Fibroblast of skin of right quadriceps (primary cell): ENCODE measurements at places on chromosomes 12 and 14.

- no peak for DNase-seq
These were observed 4.1 kb downstream of the ARF6 start for GRCh38 chr14:49896966-49897365.

- DNase-seq, result no peak
These were observed 2.2 kb downstream of the ADIPOR2 start for GRCh38 chr12:1692895-1693610.

DNA sequence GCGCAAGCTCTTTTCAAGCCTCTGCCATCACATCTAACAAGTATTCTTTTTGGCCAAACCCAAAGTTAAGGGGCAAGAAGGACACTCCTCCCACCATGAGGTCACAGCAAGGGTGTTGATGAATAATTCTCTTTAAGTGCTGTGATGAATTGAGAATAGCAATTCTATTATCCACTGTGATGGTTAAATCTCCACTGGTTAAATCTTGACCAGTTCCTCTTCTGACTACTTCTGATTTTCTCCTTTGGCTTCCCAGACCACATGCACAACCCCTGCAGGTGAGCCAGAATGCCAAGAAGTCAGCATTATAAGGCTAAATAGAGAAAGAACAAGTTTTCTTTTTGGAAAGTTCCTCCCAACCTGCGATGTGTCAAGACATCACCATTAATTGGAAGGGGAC, 90.6 kb upstream of the BCL2L14 start:
- DNase-seq, result no peak

DNA sequence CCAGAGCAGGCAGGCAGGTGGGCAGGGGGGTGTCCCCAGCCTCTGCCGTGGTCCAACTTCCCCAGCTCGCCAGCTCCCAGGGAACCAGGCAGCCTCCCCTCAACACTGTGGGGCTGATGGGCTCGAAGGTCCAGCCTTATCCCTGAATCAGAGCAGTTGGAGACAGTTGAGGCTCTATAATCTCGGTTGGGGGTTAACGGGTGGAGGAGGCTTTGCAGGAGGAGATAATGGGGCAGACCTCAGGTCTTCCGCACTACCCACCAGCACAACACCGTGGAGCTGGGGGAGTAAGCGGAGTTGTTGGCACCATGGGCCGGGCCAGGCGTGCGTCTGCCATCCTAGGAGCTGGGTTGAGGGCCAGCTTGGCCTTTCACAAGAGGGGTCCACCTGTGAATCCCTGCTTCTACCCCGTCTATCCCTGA, 13.9 kb upstream of the HDAC7 start:
- DNase-seq, result no peak

DNA sequence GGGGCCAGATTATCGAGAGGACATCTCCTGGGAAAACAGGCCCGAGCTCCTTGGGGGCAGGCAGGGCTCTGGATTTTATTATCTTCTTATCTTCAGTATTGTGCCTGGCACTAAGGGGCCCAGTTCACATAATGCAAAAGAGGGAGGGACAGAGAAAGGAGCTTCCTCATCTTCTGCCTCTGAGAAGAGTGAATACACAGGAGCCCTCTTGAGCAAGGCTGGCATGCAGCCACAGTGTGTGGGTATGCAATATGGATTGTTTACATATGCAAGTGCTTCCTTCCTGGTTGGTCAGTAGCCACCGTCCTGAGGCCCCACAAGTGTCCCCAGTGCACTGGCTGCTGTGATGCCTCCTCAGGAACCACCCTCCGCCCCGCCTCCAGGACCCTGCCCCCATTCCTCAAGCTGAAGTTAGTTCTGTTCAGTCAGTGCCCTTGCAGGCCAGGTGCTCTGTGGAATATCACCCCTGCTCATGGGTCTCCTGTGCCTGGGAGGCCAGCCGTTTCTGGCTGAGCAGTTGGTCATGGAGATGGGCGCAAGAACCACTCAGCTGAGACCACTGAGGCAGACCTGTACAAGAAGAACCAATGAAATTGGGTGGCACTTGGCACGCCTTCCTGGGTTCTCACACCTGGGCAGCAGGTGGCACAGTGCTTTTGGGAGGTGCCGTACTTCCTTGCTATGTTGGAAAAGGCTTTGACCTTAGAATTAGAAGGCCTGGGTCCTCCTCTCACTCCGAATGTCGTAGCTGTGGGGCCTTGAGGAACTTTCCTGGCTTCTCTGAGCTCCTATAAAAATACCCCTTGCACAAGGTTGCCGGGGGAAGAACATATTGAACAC, 35.1 kb upstream of the ACTN1 start:
- DNase-seq, result peak; percentile 70

GRCh38 chr12:51368640-51369517, 22.3 kb downstream of the GALNT6 start:
- no peak for DNase-seq

GRCh38 chr12:113072136-113072535, 15.6 kb downstream of the DTX1 start:
- DNase-seq, result no peak

- DNase-seq, result no peak
These were observed 20.3 kb downstream of the DHX37 start for GRCh38 chr12:124968656-124969055.

DNA sequence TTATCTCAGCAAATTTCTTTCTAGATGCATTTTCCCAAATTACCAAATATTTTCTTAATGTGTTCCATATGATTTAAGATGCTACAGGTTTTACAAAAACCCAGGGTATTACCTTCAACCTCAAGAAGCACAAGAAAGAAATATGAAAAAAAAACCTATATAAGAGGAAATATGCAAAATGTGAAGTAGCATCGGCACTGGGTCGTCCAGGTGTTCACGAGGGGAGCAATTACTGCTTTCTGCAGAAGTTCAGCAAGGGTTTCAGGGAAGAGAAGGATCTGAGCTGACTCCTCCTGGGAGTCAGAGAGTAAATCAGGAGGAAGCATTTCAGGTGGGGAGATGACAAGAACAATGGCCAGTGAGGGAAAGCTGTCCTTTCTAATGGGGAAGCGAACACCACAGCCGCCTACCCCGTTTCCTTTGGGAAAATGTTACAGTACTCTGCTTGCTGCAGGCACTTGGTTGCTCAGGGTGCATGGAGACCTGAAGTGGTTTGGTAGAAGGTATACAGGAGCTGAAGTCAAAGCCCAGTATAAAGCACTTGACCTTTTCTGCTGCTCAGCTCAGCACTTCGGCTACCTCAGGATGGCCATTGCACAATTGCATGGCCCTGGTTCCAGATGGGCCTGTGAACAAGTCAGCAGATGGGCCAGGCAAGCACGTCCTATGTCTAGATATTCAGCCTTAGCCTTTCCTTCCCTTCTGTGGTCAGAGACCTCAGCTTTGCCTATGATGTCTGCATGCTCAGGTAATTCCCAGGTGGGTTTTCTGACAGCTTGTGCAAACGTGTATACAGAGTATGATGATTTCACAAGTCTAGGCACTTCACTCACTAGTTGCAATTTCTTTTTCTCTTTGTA, 155.6 kb downstream of the PAX9 start:
- no peak for DNase-seq

DNA sequence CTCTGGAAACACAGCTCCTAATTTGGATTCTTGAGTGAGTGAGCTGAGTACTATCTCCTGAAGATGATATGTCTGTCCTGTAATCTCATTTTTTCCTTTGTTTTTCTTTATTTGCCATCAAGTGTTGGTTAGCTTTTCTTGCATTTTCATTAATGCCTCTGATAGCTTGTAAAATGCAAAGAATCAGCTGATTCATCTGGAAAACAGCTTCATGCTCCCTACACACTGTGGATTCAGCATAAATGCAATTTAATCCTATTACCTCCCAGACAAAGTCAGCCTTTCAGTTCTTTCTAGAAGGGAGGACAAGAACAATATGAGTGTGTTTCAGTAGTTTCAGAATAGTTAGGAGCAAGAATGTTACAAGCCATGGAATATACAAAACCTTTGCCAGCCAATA, 79.4 kb downstream of the DACT1 start:
- no peak for DNase-seq

GRCh38 chr14:71610797-71611196, 321.4 kb upstream of the RGS6 start:
- DNase-seq, result no peak

- no peak for DNase-seq
These were observed 22.2 kb upstream of the LRTM2 start for GRCh38 chr12:1797991-1798640.

DNA sequence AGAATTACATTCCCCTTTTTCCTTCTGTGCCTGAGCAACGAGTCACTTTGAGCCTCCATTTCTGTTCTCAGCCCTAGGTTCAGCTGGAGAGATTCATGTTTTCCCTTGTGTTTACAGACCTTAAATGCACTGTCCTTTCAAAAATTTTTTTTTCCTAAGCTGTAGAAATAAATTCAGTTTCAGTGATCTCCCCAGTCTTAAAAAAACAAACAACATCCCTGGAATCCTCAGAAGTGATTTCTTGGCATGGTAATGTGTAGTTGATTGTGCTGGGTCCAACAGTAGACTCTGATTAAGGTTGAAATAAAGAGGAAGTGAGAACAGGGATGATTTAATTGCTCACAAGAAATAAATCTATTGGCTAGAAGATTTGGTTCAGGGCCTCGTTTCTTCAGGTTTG, 89.3 kb downstream of the NTN4 start:
- DNase-seq, result no peak

GRCh38 chr14:86279405-86279804, 749.5 kb downstream of the FLRT2 start:
- no peak for DNase-seq

GRCh38 chr12:64745259-64745807, 13.9 kb downstream of the GNS start:
- DNase-seq, result no peak

DNA sequence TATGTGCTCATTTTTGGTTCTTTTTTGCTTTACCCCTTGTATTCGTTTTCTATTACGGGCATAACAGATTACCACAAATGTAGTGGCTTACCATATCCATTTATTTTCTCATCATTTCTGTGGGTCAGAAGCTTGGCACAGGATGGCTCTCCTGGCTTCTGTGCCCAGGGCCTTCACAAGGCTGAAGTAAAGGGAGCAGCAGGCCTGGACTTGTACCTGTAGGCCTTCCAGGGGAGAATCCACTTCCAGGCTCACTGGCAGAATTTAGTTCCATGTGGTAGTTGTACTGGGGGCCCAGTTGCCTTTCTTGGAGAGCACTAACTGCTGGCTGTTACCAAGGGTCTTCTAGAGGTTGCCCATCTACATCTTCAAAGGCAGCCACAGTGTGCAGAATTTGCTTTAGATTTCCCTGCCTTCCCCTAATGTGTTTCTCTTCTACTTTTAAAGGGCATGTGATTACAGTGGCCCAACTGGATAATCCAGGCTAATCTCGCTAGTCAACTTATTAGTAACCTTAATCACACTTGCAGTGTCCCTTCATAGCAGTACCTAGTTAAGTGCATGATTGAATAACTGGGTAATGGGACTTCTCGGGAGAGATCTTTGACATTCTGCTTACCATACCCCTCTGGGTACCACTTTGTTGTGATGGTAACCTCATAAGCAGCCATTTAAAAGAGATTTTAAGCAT, 67.0 kb downstream of the CRADD start:
- no peak for DNase-seq

DNA sequence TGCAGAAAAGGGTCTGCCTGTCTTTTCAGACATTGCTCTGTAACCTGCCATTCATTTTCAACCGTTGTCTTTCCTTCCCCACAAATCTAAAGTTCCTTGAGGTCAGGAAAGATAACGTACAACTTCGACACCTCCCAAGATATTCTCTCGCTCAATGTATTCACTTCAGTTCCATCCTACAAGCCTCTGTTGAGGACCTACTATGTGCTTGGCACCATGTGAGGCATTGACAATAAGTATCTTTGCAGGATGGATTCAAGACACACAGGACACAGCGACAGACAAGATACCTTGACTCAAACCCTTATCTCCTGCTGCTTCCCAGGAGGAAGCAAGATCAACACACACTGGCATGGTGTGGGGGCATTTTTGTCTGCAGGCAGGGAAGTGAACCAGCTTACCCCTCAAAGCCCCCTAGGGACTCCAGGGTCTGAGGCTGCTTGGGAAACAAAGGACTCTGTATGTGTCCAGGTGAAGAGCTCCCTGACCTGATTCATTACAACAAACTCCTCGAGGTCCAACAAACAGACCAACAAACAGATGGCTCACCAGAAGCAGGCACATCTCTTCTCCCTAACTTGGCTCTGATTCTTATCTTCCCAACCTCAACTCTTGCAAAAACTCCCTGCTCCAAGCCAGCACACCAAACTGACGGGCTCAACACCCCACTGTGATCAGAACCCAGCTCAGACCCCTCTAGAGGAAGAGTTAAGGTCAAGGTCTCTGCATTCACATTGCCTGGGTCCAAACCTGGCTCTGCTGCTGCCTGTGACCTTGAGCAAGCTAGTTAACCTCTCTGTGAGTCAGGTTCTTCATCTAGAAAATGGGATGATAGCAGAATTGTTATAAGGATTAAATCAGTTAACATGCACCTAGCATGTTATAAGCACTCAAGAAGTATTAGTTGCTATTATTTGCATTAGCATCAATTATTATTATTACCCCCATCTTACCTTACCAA, 6.3 kb downstream of the NUAK1 start:
- no peak for DNase-seq

DNA sequence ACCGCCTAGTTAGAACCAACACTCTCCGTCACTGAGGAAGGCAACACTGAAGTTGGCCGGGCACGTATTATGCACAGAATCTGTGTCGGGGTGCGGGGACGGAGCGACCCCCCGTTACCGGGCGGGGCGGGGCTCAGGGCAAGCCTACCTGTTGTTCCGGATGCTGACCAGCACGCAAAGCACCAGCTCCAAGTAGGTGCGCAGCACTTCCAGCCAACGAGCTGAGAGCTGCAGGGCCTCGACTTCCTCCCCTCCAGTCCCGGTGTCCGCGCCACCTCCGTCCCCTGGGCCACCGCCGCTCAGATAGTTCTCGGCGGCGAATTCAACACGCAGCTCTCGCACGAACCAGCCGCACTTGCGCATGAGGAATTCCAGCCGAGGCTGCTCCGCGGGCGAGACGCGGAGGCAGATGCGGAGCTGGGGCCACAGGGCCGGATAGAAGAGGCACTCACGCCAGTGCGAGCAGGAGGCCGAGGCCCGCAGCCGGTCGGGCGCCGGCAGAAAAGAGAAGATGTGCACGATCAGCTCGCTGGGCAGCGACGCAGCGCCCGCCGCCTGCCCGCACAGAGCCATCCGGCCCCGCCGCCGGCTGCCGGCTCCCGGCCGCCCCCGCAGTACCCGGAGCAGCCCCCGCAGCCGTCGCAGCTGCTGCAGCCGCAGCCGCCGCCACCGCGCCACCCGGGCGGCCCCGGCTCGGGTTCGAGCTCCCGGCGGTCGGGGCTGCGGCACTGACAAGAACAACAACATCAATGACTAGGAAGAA, 636 bp downstream of the FBXO33 start:
- DNase-seq, result peak; percentile 34

DNA sequence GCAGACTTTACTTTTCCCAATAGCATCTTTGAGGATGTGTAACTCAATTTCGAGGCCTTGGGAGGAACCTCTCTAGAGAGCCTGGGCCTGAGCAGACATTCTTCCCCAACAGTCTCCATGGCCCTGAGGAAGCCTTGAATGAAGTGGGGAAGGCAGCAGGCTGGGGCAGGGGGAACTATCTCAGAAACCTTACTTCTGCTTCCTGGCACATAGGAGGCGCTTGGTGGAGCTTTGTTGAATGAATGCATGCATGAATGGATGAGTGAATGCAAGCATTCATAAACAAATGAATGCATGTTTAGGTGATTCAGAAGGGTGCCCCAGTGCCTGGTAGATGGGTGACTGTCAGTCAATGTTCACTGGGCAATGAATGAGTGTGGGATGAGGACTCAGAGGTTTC, 58.3 kb downstream of the GALNT16 start:
- no peak for DNase-seq
